Anterior cingulate cortex (tissue), 58 donors: ENCODE measurements at places on chromosomes 4 and X.

GRCh38 chr4:37517326-37517725 lies 168.8 kb downstream of the RELL1 start:
- no peak for DNase-seq

- DNase-seq = no peak
Observed at GRCh38 chr4:52198294-52198693, 147.2 kb downstream of the SPATA18 start.

DNA sequence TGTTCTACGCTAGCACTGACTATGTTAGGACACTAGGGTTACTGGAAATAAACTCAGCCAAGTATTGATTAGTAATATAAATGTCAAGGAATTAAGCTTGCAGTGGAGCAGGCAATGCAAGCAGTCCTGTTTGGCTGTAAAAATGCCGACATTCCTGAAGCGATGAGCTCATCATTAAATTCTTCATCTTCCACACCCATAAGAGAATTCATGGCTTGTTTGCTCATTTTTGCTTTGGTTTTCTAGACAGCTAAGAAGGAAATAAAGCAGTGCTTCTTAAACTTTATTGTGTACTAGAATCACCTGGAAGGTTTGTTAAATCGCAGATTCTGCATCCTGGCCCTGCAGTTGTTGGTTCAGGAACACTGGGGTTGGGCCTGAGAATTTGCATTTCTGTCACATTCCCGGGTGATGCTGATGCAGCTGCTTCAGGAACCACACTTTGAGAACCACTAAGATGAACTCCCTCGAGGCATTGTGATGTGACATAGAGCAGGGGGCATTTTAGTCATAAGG lies 17.8 kb downstream of the ANXA3 start:
- no peak for DNase-seq

DNA sequence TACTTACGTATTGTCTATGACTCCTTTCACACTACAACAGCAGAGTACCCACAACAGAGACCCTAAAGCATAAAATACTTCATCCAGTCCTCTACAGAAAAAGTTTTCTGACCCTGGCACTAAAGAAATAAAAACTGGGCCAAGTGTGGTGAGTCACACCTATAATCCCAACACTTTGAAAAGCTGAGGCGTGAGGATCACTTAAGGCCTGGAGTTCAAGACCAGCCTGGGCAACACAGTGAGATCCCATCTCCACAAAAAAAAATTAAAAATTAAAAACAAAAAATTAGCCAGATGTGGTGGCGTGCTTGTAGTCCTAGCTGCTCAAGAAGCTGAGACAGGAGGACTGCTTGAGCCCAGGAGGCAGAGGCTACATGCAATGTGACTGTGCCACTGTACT lies 66.9 kb downstream of the WDFY3 start:
- DNase-seq = no peak

GRCh38 chr4:1473718-1474117 lies 67.5 kb upstream of the NKX1-1 start:
- DNase-seq = no peak

DNA sequence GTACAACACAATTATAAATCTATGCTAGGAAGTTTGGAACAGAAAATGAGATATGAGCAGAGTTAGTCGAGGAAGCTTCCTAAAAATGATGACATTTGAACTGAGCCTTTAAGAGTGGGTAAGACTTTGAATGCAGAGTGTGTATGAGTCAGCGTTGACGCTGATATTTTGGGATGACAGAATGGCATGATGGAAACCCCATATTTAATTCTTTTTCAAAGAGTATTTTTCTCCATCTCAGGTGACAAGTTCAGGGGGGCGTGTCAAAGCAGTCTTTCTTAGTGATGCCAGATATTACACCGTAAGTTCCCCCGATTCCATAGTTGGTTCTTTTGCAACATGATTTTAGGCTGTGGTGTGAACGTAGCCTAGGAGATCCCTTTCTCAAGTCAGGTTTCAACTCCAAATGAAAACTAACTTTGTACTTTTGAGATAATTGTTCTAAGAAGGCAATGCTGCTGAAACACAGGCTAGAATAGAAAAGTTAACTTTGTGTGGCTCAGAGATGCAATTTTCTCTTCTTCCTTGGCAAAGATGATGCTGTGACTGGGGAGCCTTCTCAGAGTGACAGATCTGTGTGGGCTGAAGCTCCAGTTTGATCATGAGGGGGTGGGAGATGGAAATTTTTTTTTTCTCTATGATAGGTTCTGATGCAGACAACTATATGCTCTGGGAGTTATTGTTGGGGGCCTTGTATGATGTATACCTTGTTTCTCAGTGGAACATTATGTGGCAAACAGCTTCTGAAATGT lies 59.2 kb downstream of the GLUD2 start:
- DNase-seq = no peak

GRCh38 chr4:125582302-125582701 lies 267.5 kb downstream of the FAT4 start:
- no peak for DNase-seq

DNA sequence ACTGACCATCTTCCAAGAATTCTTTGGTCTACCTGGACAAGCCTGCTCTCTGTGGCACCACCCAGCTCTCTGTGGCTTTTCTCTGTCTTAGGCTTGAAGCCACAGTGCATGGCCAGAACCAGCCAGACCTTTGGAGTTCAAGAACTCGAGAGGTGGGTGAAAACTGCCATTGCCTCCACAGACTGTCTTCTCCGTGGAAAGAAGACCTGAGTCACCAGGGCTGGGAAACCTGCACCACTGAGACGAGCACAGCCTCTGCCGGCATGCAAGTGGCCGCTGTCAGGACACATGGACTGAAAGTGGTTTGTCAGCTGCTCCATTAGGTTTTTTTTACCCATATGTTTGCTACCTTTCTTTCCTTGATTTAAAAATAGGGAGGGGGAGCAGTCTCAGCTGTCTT lies 74.5 kb downstream of the MGST2 start:
- DNase-seq = no peak
